ENCODE measurements at places on chromosomes 7 and 10. TPM values are rescaled to one million over a fixed set of nuclear protein-coding genes. Genes with fewer than 3 reads are reported as not detected.

DNA sequence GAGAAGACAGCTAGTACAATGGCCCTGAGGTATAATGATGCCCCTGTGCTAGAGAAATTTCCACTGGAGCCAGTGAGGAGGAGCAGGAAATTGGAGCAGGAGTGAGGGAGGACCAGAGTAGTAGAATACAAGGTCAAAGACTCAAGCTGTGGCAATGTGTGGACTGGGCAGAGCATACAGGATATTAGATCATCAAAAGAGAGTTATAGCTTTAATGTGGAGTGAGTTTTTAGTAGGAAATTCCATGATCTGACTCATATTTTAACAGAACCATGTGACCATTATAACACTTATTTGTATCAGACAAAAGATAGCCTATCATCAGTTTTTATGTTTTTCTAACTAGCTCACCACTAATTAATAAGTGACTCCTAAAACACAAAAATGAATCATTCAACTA lies 154.1 kb downstream of the DGKB start:
- H3K27ac ChIP-seq: no peak overlapping the region
- DNase-seq: no peak
- no peaks in the 10 kb centered on the region for H3K4me1 ChIP-seq
- no peaks in the 10 kb centered on the region for H3K36me3 ChIP-seq
- no peak overlapping the region for H3K4me3 ChIP-seq

GRCh38 chr7:101553771-101554445 lies 75.2 kb downstream of the MYL10 start:
- H3K27ac ChIP-seq: no peak overlapping the region
- H3K4me3 ChIP-seq: no peak overlapping the region
- no peaks in the 10 kb centered on the region for H3K4me1 ChIP-seq
- no peaks in the 10 kb centered on the region for H3K27me3 ChIP-seq

DNA sequence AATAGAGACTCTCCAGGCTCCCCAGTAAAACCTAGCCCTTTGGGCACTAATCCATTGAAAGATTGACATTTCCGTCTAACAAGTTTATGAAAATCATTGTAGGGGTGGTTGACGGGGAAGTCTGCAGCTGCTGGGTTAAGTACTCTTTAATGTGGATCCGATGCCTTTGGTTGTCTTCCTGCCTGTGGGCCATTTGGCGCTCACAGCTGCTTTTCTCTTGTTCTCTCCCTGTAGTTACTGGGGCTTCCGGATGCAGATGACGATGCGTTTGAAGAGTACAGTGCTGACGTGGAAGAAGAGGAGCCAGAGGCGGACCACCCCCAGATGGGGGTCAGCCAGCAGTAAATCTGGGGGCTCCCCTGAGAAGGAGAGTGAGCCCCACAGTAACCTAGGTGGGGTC lies 22.4 kb downstream of the MTURN start:
- H3K36me3 ChIP-seq: no peaks in the 10 kb centered on the region
- H3K4me1 ChIP-seq: peaks cover 6% of the 10 kb centered on the region
- DNase-seq: no peak
- H3K27ac ChIP-seq: no peak overlapping the region

Gene PRPS1L1
- not detected for total RNA-seq

DNA sequence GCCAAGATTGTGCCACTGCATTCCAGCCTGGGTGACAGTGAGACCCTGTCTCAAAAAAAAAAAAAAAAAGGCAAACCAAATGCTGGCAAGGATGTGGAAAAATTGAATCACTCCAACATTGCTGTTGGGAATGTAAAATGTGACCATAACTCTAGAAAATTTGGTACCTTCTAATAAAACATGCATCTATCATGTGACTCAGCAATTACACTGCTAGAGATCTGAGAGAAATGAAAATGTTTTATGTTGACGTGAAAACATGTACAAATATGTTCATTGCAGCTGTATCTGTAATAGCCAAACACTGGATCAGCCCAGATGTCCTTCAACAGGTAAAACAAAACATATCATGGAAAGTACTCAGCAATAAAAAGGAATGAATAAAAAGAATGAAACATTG lies 30.8 kb upstream of the SAR1A start:
- DNase-seq: no peak
- H3K27me3 ChIP-seq: no peaks in the 10 kb centered on the region
- no peak overlapping the region for H3K27ac ChIP-seq
- H3K4me1 ChIP-seq: no peaks in the 10 kb centered on the region
- H3K4me3 ChIP-seq: no peak overlapping the region

DNA sequence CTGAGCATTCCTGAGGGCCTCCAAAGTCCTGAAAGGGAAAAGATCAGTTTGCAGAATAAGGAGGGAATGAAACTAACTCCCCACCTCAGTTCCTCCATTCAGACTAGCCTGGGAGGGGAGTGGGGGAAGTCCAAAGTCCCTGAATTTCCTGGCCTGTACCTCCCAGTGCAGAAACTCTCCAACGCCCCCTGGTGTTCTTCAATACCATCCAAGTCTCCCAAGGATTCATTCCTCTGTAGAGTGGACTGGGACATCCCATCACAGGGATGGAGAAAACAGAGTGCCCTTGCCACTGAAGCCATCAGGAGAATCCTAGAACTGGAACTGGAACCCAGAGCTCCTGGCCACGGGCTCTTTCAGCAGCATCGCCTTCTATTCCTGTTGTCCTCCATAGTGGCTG lies 1.6 kb upstream of the COL13A1 start:
- H3K27me3 ChIP-seq: no peaks in the 10 kb centered on the region
- H3K4me3 ChIP-seq: no peak overlapping the region
- no peaks in the 10 kb centered on the region for H3K36me3 ChIP-seq
- peaks cover 27% of the 10 kb centered on the region for H3K4me1 ChIP-seq
- no peak for DNase-seq
- no peak overlapping the region for H3K27ac ChIP-seq

Gene DPYSL4
- total RNA-seq: 3.4 TPM

- H3K4me1 ChIP-seq: no peaks in the 10 kb centered on the region
- H3K36me3 ChIP-seq: peaks cover 38% of the 10 kb centered on the region
- H3K27me3 ChIP-seq: no peaks in the 10 kb centered on the region
- H3K27ac ChIP-seq: no peak overlapping the region
- H3K4me3 ChIP-seq: no peak overlapping the region
Measured at GRCh38 chr7:149734791-149735075, 38.7 kb downstream of the ZNF467 start.

DNA sequence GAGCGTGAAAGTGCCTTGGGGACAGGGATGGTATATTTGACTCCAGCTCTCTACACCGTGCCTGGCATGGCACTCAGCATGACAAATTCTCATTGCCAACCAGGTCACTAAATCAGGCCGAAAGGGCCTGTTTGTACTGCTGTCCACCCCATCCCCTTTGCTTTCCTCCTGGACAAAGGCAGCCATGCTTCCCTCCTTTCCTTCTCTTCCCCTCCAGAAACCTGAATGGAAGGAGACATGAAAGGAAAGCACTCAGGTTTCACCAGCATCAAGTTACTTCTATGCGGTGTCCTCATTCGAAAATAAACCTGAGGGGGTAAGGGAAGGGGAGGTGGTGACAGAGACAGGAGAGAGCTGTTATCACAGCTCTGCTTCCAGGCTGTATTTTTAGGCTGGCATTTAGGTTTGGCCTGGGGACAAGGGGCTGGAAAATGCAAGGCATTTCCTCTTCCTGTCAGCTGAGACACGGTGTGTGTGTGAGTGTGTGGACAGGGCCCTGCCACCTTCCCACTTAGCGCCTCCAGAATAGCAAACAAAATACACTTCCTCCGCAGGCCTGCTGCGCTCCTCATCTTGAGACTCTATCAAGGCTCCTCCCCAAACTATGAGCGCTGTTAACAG lies 79.9 kb upstream of the COL13A1 start:
- H3K27ac ChIP-seq: peak overlapping the region; percentile 82
- no peaks in the 10 kb centered on the region for H3K36me3 ChIP-seq
- H3K4me3 ChIP-seq: no peak overlapping the region
- peaks cover 8% of the 10 kb centered on the region for H3K4me1 ChIP-seq

Gene AGBL3
- 1.9 TPM for total RNA-seq

DNA sequence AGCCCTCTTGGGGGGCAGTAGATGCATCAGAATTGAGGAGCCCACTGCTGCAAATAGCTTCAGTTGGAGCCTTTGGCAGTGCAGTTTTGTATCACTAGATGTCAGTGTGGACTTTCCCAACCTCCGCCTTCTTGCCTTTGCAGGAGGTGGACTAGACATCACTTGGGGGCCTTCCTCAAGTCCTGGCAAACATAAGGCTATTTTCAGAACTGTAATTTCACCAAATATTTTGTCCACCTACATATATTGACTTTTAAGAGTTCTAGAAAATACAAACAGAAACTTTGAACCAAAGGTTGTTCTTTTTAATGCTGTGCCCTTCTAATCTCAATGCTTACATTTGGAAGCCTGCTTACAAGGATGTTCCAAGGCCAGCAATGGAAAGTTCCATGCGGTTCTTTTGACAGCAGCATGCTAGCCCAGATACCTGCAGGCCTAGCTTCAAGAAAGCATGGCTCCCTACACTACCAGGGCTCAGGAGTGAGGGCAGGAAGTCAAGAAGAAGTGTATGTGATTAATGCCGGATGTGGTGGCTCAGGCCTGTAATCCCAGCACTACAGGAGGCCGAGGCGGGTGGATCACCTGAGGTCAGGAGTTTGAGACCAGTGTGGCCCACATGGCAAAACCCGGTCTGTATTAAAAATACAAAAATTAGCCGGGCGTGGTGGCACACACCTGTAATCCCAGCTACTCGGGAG lies 8.0 kb upstream of the ZNRF2 start:
- no peak overlapping the region for H3K27ac ChIP-seq
- H3K36me3 ChIP-seq: no peaks in the 10 kb centered on the region
- no peaks in the 10 kb centered on the region for H3K27me3 ChIP-seq
- DNase-seq: no peak

GRCh38 chr10:30320248-30320647 lies 28.8 kb downstream of the MTPAP start:
- H3K27me3 ChIP-seq: no peaks in the 10 kb centered on the region
- peaks cover 40% of the 10 kb centered on the region for H3K36me3 ChIP-seq
- H3K27ac ChIP-seq: no peak overlapping the region
- no peak for DNase-seq

Gene LEP
- 0.22 TPM for total RNA-seq

Gene MALRD1
- 0.71 TPM for total RNA-seq

Gene CPN1
- total RNA-seq: not detected

Gene TMED4
- total RNA-seq: 113 TPM

- H3K4me3 ChIP-seq: no peak overlapping the region
- no peak overlapping the region for H3K27ac ChIP-seq
- H3K36me3 ChIP-seq: no peaks in the 10 kb centered on the region
- no peaks in the 10 kb centered on the region for H3K27me3 ChIP-seq
Measured at GRCh38 chr10:76338187-76338586, 906.8 kb downstream of the LRMDA start.

GRCh38 chr10:46247808-46248569 lies 38.8 kb upstream of the ANTXRL start:
- H3K27me3 ChIP-seq: no peaks in the 10 kb centered on the region
- no peaks in the 10 kb centered on the region for H3K4me1 ChIP-seq
- peak; percentile 57 for DNase-seq
- H3K4me3 ChIP-seq: no peak overlapping the region
- no peak overlapping the region for H3K27ac ChIP-seq

- no peaks in the 10 kb centered on the region for H3K27me3 ChIP-seq
- H3K36me3 ChIP-seq: no peaks in the 10 kb centered on the region
- H3K4me1 ChIP-seq: no peaks in the 10 kb centered on the region
- H3K27ac ChIP-seq: no peak overlapping the region
- H3K4me3 ChIP-seq: no peak overlapping the region
Measured at GRCh38 chr7:136874393-136875032, 6.1 kb downstream of the CHRM2 start.

- H3K36me3 ChIP-seq: no peaks in the 10 kb centered on the region
- no peak overlapping the region for H3K4me3 ChIP-seq
- DNase-seq: no peak
- no peaks in the 10 kb centered on the region for H3K27me3 ChIP-seq
- H3K27ac ChIP-seq: no peak overlapping the region
Measured at GRCh38 chr10:87976101-87976743, 112.8 kb downstream of the PTEN start.

DNA sequence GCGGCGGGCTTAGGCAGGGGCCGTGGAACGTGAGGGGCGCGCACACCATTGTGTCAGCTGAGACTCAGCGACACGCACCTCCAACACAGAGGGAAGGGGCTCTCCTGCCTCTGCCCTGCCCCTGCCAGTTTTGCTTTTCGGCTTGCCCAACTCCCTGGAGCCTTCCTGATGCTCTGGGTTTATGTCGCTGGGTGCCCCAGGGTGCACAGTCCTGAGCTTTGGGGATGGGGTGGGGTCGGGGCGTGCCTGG lies 13.3 kb downstream of the TMEM120A start:
- H3K4me3 ChIP-seq: no peak overlapping the region
- no peaks in the 10 kb centered on the region for H3K27me3 ChIP-seq
- H3K4me1 ChIP-seq: no peaks in the 10 kb centered on the region
- no peak overlapping the region for H3K27ac ChIP-seq
- peaks cover 69% of the 10 kb centered on the region for H3K36me3 ChIP-seq
- no peak for DNase-seq

Gene METTL27
- total RNA-seq: not detected

Measured in right atrium auricular region (tissue), 2 donors.